ENCODE measurements at places on chromosomes 5 and 9. TPM values are rescaled to one million over a fixed set of nuclear protein-coding genes. Genes with fewer than 3 reads are reported as not detected.

TMEM215 gene
- total RNA-seq: not detected

BAAT gene
- 1.3 TPM for total RNA-seq

DNA sequence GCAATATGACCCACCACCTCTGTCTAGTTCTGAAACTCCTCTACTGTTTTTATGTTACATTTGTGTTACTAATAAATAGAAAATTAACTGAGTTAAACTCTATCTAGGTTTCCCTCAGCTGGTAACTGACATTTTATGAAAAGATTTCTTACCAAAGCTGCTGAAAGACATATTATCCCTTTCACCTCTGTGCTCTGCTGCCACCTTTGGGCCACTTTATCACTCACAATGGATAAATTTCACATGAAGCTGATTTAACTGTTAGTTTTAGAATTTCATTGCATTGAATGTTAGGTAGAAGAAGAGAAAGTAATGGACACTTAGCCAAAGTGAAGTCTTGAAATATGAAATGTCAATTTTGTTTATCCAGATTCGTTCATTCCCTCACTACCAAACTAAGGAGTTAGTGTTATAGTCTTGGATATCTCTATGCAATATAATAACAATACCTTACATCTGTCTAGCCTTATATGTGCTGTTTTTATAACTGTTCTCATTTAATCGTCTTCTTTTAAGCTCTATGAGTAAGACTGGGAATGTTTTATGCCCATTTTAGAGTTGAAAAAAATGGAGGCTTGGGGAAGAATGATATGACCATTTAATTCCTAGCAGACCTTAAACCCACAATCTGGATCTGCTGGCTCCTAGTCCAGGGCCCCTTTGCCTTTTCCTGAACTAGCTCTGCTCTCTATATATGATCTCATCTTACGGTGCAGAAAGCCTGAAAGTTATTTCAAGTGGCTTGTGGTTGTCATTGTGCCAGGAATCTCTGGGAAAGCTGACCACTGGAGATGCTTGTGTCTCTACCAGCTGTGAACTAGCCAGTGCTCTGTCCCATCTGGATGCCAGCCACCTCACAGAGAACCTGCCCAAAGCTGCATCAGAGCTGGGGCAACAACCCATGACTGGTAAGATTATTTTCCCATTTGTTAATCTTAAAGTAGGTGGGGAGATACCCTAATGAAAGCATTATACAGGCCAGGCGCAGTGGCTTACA lies 97.1 kb downstream of the GOLPH3 start:
- DNase-seq: no peak

GRCh38 chr5:35192506-35192905 lies 37.8 kb downstream of the PRLR start:
- DNase-seq: no peak

JAK2 gene
- total RNA-seq: 4.5 TPM

DNA sequence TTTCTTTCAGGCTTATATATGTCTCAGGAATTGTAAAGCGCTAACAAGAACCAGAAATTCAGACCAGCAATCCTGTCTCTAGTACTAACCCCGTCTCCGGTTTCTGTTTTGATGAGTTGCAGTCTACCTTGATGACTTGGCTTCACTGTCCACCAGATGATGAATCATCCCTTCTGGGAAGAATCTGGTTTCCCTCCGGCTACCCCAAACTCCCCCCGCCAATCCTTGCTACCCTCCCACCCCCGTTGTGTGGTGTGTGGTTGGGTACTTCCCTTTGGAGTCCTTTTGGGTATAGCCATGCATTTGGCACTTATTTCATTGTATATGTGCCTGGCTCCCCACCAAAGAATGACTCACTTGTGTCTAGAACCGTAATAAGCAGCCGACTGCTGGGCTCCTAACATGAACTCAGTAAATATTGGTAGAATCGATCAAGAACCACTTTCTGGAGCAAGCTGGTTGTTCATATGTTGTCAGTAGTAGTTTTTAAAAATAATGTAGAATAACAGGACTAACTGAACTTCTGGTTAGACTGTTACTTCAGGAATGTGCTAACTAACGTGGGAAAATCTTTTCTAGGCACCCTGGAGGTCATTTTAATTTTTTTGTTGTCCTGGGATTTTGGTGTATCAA lies 8.3 kb upstream of the TGFBI start:
- peak; percentile 29 for DNase-seq
